ENCODE measurements at places on chromosomes 5 and 9.
A peak's percentile ranks its signal among the peaks of the same experiment; 100 is the strongest.

DNA sequence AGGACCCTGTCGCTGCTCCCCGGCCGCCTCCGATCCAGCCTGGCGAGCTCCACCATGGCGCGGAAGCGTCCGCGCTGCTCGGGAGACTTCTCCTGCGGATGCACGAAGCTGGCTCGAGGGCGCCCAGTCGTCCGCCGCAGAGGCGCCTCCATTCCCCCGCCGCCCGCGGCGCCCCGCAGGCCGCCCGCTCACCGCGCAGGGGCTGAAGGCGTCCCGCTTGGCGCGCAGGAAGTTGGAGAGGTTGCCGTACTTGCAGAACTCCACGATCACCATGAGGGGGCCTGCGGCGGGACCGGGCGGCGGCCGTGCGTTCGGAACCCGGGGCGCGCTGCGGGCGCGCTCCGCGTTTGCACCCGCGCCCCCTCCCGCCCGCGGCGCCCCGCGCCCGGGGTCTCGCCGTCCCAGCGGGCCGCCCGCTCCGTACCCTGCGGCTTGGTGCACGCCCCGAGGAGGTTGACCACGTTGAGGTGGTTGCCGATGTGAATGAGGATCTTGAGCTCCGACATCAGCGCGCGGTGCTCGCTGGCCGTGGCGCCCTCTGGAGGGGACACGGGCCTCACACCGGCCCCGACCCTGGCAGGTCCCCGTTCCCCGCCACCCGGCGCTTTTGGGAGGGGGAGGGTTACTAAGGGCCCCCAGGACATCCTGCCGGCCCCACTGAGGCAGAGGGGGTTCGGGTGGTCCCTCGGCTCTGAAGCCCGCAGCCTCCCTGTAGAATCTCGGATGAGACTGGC is 27.7 kb upstream of the SCGB3A1 start:
- DNase-seq: no peak

- peak; percentile 56 for DNase-seq
These were observed 65.5 kb upstream of the SYNPO start for GRCh38 chr5:150574818-150575547.

- no peak for DNase-seq
These were observed 162.9 kb upstream of the PLPPR1 start for GRCh38 chr9:100865648-100866047.

DNA sequence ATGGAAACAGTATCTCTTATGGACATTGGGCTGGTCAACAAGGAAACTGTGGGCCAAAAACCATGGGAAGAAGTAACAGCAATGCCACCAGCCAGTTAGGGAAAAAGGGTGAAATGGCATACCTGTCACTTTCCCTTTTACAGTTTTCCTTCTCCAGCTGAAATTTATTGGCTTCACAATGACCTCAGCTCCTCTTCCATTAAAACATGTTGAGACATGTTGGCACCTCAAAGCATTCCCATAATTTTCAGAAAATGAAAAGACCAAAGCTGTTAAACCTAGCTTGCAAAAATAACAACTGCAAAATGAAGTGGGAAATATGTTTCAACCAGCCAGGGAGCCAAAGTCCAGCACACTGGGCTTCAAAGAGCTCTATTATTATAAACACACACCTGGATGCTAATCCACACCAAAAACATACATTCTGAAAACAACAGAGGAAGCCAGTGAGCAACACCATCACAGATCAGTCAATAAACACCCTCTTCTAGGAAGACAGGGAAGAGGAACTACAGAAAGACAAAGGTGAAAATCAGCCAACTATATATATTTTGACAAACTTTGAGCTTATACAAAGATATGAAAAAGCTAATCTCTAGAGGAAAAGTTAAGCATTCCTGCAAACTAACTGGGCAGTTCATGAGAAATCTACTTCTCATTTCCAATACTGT is 78.4 kb upstream of the PTGER4 start:
- no peak for DNase-seq

DNA sequence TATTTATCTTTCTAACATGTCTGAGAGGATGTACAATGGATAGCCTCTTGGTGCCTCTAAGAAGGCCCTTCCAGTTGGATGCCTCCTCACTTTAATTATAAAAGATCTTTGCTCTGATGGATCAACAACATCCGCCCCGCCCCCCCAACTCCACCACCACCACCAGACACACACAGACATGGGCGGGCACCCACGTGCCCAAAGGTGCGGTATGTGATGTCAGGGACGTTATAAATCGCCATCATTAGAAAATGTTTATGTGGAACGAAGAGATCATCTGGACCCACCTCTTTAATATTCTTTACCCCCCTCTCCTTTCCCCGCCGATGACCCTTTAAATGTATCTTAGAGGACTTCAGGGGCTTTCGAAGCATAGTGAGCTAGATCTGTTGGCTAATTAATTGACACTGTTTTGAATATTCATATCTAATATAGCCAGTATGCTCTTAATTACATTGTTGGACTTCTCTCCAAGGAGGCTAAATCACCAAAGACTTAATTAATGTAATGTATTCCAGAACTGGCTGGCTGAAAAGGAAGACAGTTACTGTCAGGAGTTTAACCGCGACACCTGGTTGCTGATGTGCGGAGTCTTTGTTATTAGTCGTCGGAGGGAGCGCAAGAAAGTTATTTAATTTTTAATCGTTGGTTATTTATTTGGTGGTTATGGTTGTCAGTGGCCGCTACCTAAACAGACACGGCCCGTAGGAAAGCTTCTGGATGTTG is 6.1 kb upstream of the FOXB2 start:
- no peak for DNase-seq

GRCh38 chr5:115461093-115461492 is 83.5 kb downstream of the FEM1C start:
- no peak for DNase-seq

DNA sequence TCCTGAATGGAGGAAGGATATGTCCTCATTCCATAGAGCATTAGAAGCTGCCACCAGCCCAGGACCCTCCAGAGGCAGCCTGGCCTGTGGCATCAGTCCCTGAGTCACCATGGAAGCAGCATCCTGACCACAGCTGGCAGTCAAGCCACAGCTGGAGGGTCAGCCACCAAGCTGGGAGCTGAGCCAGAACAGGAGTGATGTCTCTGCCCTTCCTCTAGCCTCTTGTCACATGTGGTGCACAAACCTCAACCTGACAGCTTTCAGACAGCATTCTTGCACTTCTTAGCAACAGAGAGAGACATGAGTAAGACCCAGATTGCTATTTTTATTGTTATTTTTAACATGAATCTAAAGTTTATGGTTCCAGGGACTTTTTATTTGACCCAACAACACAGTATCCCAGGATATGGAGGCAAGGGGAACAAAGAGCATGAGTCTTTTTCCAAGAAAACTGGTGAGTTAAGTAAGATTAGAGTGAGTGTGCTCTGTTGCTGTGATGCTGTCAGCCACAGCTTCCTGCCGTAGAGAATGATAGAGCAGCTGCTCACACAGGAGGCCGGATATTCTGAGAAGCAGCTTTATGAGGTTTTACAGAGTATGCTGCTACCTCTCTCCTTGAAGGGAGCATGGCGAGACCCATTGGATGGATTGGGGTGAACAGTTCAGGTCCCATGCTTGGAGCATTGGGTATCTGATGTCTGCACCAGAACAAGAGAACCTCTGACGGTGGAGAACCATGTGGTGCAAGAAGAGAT is 13.0 kb upstream of the CYFIP2 start:
- DNase-seq: peak; percentile 20

DNA sequence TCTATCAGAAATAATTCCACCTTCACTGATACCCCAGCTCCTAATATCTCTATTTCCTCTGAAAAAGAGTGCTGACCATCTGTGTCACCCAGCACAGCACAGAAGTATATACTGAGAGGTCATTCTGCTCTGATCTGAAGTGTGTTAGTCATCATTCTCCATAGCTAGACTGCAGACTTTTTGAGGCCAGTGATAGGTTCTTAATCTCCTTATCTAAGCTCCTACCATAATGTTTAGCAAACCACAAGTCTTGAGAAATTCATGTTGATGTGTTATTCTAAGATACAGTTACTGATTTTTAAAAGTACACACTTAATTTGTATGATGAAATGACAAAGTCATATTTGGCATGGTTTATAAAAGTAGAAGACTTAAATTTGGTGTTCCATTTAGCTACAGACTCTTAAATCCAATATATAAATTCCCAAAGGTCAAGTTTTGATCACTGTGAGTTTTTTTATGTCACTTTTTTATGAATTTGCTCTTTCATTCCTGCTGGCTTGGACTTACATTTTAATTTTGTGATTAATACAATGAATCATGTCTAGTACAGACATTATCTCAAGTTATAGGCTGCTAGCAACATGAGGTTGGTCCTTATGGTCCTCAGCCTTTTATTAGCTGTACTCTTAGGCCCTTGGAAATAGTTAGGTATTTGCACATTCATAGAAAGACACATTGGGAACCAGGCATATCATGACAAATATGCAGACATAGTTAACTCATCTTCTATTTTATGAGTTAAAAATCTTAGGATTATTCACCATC is 380.8 kb downstream of the EBF1 start:
- no peak for DNase-seq

DNA sequence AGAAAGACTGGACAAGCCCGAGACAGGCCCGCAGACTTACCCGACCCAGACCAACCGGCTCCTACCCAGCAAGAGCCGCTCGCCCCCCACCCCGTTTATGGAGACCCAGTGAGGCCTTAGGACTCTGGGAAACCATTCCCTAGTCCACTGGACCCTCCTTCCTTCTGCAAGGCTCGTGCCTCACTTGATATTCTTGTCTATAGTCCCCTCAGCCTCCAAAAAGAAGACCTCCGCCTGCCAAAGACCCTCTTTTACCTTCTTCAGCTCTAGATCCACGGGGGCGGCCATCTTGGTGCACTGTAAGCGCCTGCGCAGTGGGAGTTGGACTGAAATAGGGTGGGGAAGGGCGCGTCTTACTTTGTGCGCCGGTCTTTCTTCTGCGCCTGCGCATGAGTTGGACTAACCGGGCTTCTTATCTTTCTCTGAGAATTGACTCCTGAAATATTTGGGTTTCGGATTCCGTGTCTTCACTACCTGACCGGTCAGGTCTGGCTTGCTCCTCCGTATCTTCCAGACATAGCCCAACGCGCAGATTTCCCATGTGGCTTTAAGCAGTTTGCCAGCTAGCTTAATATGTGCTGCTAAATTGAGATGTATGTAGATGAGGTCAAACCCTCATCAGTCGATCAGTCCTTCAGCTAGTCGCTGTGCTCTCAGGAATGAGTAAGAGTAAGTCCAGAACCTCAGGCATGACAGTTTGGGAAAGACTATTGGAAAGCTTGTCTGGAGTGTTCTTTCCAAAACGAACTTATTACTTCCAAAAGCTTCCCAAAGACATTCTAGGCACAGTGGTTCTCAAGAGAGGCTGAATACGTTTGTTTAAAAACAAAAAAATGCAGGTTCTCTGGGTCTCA is at the start of gene PFDN1:
PFDN1 (minus strand) TSS at position 316 of the 854 bp plus-strand sequence; CDS start at position 288, 28 bp downstream.
- DNase-seq: peak; percentile 96

GRCh38 chr9:127177231-127177630 is 54.8 kb upstream of the ANGPTL2 start:
- no peak for DNase-seq

- DNase-seq: no peak
These were observed 5.7 kb upstream of the GARNL3 start for GRCh38 chr9:127258606-127259471.

GRCh38 chr9:120592210-120592609 is 12.2 kb upstream of the CDK5RAP2 start:
- DNase-seq: no peak

DNA sequence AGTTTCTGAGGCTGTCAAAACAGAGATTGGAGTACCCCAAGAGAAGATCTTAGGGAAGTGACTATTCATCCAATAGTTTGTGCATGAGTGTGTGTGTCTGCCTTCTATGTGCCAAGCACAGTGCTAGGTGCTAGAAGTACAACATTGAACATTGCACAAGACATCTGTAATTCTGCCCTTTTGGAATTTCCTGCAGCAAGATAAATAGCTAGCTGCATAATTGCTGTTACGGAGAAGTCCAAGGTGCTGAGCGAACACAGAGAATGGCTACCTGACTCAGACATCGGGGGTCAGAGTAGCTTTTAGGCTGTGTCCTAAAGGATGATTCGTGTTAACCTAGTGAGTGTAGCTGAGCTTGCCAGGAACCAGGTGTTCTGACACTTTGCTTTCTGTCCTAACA is 44.8 kb downstream of the PAPPA start:
- no peak for DNase-seq

GRCh38 chr5:36701085-36701698 is 94.8 kb downstream of the SLC1A3 start:
- peak; percentile 39 for DNase-seq

DNA sequence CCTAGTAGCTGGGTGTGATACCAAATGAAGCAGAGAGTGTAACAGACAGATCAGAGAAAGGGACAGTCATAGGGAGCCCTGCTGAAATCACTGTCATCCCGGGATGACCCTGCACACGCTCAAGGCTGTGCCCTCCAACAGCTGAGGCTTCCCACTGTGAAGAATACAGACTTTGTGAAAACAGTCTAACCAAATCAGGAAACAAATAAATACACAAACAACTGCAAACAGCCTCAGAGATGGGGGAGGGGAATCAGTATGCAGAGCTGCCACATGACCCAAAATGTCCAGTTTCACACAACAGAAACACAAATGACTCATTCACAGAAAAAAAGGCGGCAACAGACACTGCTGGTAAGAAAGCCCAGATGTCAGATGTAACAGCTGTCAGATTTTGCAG is 101.9 kb downstream of the ADAMTS2 start:
- no peak for DNase-seq

DNA sequence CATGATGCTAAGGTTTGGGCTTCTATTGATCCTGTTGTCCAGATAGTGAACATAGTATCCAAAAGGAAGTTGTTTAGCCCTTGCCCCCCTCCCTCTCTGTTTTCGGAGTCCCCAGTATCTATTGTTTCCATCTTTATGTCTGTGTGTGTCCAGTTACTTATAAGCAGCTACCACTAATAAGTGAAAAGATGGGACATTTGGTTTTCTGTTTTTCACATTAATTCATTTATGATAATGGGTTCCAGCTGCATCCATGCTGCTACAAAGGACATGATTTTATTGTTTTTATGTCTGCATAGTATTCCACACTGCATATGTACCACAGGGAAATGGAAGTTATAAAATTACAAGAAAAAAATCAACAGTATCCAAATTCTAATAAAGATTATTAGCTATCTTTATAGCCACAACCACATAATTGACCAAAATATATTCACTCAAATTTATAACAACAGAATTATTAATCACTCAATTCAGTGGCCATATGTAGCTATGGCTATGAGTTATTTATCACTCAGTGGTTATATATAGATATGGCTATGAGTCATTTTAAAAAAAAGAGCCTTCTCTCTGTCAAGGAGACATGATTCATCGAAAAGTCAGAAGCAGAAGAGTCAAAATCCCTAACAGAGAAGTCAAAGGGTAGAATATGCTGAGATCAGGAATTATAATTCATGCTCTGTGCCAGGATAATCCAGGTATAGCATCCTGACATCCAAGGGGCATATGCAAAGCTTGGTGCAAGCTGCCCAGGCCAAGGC is 367.5 kb downstream of the DEPDC1B start:
- DNase-seq: no peak

All from right cardiac atrium (tissue), 5 donors.